ENCODE measurements at places on chromosomes 13 and 19.

- no peak for DNase-seq
These were observed 15.9 kb upstream of the USPL1 start for GRCh38 chr13:30601836-30602235.

DNA sequence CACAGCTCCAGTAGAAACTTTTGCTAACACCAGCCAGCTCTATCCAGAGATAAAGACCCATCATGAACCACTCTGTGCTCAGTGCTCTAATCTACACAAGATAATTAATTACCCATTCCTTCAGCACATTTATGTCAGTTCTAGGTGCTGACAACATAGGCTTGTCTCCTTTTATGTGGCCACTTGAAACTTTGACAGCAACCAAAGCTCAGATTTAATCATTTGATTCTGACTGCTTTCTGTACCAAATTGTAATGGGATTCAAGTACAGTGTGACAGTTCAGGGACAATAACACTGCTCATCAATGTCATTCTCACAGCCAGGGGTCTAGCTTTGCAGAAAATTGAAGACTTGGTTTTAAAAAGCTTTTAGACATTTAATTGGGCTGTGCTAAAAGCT lies 266.6 kb downstream of the KCTD12 start:
- no peak for DNase-seq

DNA sequence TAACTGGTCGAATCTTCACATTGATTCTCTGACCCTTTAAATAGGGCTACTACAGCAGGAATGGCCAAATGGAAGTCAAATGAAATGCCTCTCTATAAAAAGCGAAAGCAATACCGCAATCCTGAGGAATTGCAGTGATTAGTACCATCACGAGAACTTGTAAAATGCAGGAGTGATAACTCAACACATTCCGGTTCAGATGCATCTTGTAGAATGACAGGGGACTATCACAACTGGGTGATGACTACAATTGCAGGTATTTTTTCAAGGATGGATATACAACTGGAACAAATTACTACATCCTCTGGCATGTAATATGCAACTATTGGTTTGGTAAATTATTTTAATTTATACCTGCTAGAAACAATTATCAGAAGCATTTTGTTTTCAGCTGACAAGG lies 140.4 kb downstream of the PCDH20 start:
- no peak for DNase-seq

- DNase-seq = no peak
These were observed 34.3 kb downstream of the COL4A1 start for GRCh38 chr13:110272651-110273050.

Measured in stimulated activated CD4-positive, alpha-beta T cell treated with anti-CD3 and anti-CD28 coated beads, Interleukin-4, amount 100 ng/mL, for 24 hours (primary cell).